Activated CD8-positive, alpha-beta memory T cell treated with anti-CD3 and anti-CD28 coated beads for 48 hours (primary cell): ENCODE measurements at places on chromosomes 12 and 14.

GRCh38 chr12:27604431-27604830, 80.4 kb downstream of the PPFIBP1 start:
- DNase-seq, result no peak

DNA sequence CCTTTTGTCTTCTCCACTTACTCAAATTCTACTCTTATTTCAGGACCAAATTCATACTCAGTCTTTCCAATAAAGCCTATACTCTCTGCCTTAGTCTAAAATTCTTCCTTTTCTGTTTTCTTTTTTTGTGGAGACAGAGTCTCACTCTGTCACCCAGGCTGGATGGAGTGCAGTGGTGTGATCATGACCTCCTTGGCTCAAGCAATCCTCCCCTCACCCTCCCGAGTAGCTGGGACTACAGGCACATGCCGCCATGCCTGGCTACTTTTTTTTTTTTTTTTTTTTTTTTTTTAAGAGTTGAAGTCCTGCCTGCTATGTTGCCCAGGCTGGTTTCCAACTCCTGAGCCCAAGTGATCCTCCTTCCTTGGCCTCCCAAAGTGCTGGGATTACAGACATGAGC, 11.9 kb downstream of the SRP54 start:
- no peak for DNase-seq

DNA sequence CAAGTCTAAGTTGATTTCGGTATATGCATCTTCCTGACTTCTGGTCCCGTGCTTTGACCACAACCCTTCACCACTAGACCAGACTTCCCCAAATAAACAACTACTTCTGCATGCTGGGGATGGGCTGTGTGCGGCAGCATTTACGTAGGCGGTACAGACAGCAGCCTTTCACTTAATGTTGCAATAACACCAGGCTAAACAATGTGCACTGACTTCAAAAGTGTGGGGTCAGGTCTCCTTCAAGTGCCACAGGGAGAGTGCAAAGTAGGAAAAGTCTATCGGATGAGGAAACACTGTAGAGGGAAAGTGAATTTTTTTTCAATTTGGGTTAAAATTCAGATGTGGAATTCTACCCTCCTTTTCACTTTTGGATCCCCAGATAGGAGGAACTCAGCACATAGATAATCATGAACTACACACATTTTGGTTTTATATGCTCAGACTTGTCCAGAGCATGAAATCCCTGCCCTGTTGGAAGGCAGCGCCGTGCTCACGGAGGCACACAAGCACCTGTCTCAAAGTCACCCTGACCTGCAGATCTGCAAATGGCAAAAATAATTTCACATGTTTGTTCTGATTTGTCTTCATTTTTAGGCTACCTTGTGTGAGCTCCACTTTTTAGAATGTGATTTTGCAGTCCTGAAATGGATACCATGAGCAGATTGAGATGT, 3.6 kb upstream of the FOS start:
- DNase-seq, result no peak

DNA sequence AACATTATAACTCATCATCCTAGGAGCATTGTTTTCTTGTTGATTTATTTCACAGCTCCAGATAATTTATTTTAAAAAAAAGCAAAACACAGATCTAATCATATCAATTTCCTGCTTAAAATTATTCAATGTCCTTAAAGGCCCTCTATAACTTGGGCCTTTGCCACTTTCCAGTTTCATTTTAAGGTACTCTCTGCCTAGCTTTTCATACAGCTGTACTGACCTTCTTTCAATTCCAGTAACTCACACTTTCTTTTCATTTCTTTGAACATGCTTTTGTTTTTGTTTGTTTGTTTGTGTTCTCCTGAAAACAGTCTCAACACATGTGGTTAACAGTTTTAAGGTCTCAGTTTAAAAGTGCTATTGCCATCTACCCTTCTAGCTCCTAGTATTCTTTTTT, 281.9 kb downstream of the ACSS3 start:
- DNase-seq, result no peak

DNA sequence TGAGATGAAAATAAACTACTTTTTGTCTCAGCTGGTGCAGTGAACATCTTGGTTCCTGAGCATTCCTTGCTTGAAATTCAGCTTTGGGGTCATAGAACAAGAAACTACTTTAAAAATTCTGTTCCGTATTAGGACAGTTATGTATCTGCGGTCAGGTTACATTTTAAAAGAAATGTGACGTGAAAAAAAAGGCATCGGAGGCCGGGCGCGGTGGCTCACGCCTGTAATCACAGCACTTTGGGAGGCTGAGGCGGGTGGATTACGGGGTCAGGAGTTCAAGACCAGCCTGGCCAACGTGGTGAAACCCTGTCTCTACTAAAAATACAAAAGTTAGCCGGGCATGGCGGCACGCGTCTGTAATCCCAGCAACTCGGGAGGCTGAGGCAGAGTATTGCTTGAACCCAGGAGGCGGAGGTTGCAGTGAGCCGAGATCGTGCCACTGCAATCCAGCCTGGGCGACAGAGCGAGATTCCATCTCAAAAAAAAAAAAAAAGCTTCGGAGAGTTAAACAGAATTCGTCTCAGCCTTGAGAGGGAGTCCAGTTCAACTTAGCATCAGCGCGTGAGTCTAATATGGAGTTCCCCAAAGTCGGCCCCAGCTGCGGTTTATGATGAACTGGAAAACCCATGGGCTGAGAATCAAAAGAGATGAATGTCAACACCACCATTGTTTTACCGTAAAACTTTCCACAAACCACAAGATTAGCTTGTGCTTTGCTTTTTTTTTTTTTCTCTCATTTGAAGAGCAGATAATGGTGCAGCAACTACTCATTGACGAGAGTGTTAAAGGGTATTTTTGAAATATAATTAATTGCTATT, 2.1 kb upstream of the SLC2A13 start:
- DNase-seq, result no peak

DNA sequence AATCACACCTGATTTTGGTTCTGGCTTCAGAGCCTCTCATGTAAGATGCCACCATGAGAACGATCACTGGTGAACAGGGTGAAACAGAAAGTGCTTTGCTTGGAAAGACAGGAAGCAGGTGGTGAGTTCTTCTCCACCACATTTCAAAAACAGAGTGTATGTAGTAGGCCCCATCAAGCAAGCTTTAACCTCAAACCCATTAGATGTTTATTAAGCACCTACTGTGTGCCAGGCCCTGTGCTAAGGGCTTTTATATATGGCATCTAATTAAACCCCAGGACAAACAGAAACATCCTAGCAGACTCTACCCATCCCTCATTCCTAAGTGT, 47.8 kb upstream of the MED13L start:
- DNase-seq, result no peak

- DNase-seq, result no peak
Observed at GRCh38 chr12:92301356-92301755, 155.7 kb upstream of the BTG1 start.

DNA sequence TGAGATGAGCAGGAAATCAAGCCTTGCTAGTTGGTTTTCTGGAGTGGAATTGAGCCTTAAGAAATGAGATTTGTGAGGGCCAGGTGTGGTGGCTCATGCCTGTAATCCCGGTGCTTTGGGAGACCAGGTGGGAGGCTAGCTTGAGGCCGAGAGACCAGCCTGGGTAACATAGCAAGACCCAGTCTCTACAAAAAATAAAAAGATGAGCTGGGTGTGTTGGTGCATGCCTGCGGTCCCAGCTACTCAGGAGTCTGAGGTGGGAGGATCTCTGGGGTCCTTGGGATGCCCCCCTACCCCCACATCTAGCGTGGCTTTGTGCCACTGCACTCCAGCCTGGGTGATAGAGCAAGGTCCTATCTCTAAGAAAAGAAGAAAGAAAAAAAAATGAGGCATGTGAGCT, 104.2 kb upstream of the RTL1 start:
- DNase-seq, result no peak

GRCh38 chr14:34036319-34036766, 85.5 kb upstream of the EGLN3 start:
- DNase-seq, result no peak

- no peak for DNase-seq
Observed at GRCh38 chr12:114918535-114919233, 234.7 kb upstream of the TBX3 start.

DNA sequence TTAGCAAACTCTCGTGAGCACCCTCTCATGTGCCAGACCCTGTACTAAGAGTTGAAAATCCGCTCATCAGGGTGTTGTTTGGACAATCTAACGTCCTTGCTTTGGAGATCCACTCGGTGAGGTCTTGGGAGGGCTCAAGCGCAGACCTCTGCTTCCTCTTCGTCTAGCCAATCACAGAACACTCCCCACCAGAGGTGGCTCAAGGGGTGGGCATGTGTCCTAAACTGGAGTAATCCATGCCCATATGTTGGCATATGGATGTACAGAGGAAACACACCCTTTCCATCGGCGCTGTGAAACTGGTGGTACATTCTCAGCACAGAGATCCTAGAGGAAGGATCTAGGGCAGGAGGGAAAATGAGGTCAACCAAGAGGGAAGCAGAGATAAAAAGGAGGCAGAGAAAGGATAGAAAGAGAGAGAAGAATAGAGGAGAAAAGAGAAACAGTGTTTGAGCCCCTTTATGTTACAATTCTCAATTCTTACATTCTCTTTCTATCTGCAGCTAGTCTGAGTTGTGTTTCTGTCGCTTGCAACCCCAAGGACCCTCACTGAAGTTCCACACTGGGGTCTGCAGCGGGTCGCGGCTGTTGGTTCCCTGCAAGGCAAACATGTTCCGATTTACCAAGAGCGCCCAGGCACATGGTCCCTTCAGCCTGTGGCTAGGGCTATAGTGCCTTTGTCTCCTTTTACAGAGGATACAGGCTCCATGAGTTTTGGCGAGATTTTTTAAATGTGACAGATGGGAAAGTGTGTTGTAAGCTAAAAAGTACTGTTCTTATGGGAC, 40.5 kb downstream of the DLK1 start:
- no peak for DNase-seq

DNA sequence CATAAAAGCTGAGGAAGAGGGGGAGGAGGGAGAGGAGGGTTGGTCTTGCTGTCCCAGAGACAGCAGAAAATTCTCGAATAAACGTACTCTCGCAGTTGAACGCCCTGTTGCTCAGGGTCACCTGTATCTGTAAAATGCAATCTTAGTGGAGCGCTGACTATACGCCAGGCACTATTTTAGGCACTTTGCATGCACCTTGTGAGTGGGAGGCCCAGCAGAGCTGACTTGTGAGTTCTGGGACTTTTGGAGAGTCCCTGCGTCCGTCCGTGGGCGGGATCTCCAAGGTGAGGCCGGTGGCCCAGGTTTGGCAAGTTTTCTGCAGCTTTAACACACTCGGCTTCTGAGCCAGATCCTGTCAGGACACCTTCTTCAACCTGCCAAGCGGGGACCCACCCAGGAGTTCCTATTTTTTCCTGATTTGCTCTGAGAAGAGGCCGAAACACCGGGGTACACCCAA, 32.5 kb upstream of the PLEKHG6 start:
- DNase-seq, result no peak

GRCh38 chr14:59964251-59965007, 44.5 kb downstream of the LRRC9 start:
- DNase-seq, result no peak

DNA sequence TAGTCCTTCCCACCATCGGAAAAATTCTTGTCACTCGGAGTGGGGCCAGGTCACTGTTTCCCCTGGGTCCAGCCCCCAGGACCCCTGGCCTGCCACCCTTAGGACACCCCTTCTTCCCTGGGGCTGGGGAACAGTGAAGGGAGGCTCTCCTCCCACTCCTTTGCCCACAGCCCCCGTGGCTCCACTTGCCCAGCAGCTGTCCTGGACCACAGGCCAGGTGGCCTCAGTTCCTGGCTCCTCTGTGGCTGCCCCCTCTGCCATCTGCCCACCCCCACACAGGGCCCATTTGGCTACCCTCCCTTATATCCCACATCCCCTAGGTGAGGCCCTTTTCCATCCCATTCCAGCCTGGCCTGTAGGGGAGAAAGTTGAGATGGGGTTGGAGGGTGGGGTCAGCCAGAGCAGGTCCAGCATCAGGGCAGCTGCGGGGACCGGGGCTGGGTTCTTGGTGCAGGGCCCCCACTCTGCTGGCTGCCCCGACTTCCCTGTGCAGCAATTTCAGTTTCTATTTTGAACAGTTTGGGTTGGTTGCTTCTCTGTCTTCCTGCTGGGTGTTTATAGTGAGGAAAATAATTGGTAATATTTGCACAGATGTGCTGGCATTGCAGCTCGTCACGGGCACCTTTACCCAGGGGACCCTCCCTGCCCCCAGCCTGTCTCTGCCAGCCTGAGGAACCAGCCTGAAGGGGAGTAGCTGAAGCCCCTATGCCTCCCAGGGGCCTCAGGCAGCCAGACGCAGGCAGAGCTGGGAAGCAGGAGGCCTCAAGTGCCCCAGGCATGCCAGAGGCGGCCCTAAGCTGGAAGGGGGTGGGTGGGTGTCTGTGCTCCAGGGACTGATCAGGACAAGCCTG, 23.4 kb downstream of the SYNDIG1L start:
- DNase-seq, result no peak

- DNase-seq, result no peak
Observed at GRCh38 chr12:81615026-81615588, 144.0 kb downstream of the PPFIA2 start.

DNA sequence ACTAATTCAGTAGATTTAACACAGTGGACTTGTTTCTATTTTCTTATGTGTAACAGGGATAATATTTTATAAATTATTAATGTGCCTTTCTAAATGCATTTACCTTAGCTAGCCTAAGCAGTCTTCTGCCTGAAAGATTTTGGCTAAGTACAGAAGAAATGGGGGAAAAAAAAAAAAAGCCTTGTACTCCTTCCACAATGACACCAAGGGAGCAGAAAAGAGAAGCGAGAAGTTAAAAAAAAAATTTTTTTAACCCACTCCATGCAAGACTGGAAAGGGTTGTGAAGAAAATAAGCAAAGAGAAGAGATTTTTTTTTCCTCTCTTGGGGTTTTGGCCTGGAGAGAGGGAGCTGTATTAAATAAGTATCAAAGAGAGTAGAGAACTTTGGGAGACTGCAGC, 28.7 kb downstream of the NELL2 start:
- DNase-seq, result no peak

DNA sequence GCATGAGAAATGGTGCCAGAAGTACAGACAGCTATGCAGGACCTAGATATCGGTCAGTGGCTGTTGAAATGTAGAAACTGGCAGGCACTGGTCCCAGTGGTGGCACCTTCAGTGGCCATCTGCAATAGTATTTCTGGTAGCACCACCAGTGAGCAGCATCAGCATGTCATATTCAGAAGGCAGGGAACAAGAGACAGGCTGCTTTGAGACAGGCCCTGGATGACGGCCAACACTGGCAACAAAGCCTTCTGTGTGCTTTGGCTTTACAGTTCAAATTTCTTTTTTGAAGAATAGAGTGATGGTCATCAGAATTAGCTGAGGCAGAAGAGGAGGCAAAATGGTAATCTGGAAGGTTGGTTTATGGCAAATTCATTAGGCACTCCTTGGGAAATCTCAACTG, 273.4 kb upstream of the SLC16A7 start:
- no peak for DNase-seq

DNA sequence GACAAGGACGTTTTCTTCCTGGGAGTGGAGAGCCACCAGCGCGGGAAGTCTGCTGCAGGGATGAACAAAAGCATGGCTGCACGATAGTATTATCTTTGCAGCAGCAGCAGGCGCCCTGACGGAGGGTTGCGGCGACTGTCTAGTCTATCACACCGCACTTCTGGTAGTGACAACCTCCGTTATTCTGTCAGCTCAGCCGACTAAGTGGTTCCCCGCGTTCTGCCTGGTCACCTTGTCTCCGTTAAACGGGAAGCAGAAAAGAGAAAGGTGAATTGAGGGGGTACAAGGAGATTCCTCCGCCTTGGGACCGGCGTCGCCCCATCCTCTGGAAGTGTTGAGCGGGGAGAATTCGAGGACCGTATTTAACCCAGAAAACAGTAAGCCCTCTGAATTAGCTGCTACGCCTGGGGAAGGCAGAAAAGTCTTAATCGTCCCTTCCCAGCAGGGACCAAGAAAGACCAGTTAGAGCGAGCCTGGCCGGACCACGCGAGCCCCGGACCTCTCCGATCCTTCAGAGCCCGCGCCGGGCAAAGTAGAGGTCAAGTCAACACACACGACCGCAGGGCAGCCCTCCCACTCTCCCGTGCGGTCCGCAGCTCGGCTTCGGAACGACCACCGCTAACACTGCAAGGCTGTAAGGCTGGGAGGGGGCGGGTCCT, 536 bp upstream of the DAAM1 start:
- DNase-seq, result no peak
